ENCODE measurements at places on chromosomes 4 and X.

DNA sequence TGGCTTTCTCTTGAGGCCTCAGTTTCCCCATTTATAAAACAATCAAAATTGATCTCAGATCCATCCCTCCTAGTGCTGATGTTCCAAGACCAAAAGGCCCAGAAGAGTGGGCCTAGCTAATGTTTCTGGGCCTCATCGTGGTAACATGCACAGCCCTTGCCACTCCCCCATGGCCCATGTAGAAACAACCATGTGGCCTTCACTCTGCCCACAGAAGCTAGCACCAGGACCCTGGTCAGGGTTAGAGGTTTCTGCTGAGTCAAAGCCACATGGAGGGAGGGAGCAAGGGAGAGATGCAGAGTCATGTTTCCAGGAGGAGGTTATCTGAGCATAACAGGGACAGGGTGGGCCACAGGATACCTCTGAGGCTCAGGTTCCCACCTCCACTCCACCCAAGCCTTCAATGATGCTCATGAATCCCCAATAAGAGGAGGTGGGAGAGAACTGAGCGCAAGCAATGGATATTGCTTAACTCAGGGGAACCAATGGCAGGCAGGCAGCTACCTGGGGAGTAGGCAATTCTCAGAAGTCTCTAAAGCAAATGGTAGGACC, 16.9 kb downstream of the OTUD5 start:
- DNase-seq = no peak

- no peak for DNase-seq
These were observed 4.3 kb upstream of the FGG start for GRCh38 chr4:154616731-154617130.

DNA sequence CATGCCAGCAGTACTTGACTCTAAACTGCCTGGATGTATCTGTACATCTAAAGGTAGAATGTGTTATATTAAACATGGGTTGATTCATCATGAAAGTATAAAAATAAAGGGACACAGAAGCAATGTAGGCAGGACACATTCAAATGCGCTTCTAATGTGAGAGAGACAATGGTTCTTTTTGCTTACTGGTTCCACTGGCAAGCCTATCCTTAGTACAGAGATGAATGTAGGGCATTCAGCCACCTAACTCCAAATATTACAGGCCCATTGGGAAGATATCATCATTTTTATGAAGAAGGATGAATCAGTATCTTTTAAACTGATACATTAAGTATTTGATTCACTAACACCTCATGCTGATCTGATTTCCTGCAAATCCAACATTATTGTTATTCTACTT, 18.0 kb downstream of the CDKL2 start:
- DNase-seq = no peak

- no peak for DNase-seq
These were observed 823.2 kb upstream of the FRG1 start for GRCh38 chr4:189117426-189117825.

GRCh38 chr4:163535657-163536056, 41.2 kb downstream of the TMA16 start:
- no peak for DNase-seq

DNA sequence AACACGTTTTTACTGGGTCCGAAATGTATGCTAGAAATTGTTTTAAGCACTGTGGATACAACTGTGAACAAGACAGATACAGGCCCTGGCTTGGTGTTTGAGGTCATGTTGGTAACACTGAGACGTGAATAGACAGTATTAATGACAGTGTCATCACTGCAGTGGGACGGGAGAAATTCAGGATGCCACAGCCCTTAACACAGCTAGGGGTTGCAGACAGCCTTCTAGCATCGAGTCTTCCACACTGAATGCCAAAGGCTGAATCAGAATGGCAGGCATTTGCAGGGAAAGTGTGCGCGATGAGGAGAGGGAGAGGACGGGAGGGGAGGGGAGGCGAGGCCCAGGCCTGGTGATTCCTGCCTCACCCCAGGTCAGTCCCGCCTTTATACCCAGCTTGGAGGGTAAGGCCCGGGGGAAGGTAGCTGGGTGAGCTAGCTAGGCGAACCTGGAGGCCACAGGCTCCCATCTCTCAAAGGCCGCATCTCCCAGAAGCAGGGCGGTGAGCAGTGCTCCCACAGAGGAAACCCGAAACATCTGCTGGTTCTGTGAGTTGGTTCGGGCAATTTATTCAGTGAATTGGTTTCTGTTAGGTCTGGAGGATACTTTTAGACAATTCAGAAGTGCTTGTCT, 44.1 kb upstream of the CLDN24 start:
- no peak for DNase-seq

DNA sequence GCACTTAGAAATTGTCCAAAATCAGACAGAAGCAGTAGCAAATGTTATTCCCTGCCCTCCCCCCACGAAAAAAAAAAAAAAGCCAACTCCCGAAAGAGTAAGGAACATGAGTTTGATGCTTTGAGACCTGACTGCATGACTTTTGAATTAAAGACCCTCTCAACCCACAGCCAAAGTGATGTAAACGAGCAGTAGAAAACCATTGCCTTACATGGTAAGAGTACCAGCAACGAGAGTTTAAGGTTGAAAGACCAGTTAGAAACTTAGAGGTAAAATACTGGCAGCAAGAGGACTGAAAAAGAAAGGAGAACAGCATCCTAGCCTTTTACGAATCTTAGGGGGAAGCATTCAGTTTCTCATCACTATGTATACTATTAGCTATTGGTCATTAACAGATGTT, 10.0 kb upstream of the ANXA10 start:
- DNase-seq = no peak

- DNase-seq = no peak
These were observed 276.9 kb downstream of the PTTG2 start for GRCh38 chr4:38237139-38237538.

- no peak for DNase-seq
These were observed 72.0 kb downstream of the ING2 start for GRCh38 chr4:183576701-183577404.

DNA sequence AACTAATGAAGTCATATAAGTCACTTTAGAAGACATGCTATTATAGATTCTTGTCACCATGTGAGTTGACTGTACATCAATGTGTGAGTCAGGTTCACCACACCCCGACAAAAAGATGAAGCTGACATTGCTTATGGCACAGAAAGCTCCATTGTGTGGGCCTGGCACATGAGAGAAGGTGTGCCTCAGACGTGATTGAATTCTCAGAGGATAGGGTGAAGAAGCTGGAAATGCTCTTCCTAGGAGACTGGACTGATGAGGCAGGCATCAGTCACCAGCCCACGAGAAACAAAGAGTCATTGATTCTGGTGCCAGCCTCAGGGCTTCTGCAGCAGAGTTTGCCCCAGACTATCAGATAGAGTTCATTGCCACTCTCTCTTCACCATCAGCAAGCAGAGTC, 35.9 kb upstream of the LRAT start:
- DNase-seq = no peak

DNA sequence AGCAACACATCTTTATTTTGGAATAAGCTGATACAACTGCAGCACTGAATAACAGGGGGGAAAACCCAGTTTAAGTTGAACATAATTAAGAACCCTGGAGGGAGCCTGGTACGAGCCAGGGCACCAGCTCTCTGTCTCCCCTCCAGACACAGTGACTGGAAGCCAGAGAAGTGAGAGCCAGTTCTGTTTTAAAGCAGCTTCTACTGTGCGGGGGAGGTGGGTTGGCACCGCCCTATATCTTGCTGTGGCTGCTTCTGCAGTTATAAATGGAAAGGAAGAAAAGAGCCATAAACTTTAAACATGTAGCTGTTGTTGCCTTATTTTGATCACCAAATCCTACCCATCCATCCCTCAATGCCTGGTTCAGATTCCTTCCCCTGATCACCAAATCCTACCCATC, 207.9 kb upstream of the ANXA3 start:
- no peak for DNase-seq

DNA sequence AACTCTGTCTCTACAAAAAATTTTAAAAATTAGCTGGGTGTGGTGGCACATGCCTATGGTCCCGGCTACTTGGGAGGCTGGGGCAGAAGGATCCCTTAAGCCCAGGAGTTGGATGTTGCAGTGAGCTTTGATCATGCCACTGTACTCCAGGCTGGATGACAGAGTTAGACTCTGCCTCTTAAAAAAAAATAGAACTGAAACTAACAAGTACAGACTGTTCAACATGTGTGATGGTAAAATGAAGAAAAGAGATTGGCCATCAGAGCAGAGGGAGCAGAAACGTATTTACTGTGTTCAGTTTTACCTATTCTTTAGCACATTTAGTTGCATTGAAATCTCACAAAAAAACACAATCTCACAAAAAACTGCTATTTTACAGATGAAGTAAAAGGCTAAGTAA, 77.9 kb upstream of the NAP1L5 start:
- no peak for DNase-seq

DNA sequence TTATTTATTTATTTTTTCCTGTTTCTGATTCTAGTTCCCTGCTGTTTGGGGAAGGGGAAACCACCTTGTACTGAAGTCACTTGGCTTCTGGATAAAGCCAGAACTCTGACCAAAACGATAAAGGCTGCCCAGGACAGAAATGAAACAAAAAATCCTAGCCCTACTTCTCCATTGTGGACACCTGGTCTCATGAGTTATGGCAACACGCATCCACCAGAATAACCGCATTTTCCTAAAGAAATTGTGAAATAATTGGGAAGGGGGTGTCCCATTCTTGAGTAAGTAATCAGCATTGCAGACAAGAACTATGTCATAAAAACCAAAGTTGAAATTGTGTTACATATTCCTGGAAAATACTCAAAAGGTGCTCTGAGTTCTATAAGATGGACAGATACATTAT, 42.1 kb downstream of the SLC9A7 start:
- no peak for DNase-seq

- DNase-seq = no peak
These were observed 11.5 kb downstream of the FBXW7 start for GRCh38 chr4:152524427-152524826.
